ENCODE measurements at places on chromosomes 11 and 22.

DNA sequence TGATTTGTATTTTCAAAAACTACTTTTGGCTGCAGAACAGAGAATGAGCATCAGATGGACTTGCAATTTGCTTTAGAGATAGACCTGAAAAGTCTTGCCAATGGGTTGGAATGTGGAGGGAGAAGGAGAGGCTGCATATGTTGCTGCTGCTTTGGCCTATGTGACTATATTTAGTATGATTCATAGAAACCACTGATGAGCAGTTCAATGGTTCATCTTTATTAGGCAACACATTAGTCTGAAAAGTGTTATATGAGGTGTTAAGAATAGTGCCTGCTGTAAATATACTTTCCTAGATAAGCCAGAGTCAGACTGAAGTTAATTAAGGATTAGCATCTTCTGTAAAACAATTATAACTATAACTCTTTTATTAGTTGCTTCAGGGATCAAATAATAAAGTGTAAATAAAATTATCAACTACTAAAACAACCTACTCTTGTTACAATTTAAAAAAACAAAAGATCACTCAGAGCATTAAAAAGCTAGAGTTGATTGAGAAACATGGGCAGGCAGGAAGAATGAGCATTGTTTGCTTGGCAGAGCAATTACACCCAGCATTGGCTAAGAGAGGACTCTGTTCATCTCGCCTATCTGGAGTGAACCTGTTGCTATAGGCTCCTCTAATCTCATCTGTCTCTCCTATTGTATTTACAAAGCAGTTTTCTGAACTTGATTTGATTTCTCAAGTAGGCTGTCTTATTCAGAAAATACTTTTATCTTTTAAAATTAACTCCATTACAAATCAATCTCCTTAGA, 36.3 kb downstream of the HORMAD2 start:
- no peak for DNase-seq

DNA sequence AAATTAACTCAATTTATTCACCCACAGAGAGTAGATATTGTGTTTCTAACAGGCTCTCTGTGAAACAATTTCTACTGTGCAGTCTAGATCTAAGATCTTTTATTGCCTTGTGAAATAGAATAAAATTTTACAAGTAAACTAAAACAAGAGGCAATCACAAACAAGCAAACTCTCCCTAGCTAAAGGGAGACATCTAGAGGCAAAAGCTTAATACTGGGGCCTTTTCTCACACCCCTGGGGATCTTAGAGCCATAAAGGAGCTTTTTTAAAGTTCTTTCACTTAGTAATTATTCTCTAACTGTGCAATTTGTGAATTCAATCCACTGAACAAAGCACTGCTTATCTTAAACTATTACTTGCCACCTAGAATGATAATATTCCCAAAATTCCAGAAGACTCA, 19.7 kb downstream of the ALG9 start:
- no peak for DNase-seq

DNA sequence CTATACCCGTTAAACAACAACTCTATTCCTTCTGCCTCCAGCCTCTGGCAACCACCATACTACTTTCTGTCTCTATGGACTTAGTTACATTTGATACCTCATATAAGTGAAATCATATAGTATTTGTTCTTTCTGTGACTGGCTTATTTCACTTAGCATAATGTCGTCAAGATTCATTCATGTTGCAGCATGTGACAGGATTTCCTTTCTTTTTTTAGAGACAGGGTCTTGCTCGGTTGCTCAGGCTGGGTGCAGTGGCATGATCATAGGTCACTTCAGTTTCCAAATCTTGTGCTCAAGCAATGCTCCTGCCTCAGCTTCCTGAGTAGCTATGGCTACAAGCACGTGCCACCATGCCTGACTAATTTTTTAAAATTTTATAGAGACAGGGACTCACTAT, 29.4 kb upstream of the SORL1 start:
- no peak for DNase-seq

DNA sequence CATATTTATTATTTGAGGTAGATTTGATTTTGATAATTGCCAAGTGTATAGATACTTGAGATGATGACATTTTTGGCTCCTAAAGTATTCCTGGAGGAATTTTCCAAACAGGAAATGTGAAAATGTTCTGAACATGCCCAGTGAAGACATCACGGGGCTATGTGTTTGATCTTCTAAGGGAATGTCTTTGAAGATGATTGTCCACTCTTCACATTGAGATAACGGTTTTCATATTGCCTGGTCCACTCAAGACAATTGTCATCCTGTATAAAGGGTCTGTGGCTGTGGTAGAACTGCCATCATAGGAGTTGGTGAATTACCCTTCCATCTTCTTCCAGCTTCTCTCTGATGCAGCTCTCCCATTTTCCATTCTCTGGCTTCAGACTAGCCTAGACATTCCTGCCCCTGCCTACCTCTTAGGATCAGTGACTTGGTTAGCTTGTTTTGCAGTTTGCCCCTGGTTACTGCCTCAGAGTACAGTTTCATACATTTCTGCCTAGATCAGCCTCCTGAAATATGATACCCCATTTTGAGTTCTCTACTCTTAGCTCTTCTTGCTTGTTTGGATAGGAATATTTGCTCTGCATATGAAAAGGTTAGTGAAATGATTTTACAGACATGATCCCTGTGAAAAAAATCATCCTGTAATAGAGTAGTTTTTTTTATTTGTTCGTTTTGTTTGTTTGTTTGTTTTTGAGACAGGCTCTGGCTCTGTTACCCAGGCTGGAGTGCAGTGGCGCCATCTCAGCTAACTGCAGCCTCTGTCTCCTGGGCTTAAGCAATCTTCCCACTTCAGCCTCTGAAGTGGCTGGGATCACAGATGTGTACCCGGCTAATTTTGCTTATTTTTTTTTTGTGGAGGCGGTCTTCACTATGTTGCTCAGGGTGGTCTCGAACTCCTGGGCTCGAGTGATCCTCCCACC, 111.4 kb upstream of the SORL1-AS1 start:
- DNase-seq = no peak

DNA sequence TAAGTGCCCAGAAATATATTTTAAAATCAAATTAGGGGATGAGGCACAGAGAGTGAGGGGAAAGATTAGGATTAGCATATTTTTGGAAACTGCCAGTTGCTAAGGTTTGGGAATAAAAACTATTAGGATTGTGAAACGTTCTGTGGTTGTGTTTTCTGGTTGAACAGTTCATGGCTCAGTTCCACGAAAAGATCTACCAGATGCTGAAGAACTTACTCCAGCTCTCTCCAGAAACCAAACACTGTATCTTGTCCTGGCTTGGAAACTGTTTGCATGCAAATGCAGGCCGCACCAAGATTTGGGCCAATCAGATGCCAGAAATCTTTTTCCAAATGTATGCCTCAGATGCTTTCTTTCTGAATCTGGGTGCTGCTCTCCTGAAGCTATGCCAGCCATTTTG, 15.3 kb downstream of the UBE4A start:
- no peak for DNase-seq

DNA sequence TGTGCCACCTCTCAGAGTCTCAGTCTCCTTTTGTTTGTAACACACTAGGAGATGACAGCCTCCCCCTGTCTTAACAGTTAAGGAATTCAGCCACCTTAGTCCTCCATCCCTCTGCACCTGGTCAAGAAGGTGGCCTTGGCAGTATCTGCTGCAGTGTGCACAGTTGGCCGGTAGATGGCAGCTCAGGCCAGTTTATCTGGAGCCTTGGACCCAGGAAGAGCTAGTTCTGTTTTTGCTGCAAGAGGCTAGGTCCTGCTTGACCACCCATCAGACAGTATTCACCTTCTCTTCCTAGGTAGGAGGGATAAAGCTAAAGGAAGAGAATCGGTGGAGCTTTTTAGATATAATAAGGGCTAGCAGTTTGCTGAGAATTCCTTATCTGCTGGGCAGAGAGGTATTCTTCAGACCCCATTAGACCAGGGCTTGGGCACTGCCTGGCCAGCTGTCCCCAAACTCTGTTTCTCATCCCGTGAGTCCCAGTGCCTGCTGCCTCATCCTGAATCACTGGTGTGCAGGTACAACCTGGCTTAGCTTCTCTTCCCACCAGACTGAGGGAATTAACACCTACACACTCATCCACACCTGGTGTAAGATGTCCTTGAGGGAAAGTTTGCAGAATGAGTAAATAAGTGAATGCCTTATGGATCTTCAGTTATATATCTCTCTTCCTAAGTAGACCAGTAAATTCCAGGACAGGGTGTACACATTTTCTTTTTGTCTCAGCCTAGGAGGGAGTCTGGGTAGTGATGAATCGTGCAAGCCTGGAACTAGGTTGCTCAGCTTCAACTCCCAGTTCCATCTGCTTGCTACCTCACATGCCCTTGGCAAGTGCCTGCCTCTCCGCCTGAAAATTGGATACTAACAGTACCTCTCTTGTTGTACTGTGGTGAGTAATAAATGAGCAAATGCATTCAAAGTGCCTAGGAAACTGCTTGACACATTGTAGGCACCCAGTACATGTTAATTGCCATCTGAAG, 70.8 kb upstream of the NARS2 start:
- no peak for DNase-seq

DNA sequence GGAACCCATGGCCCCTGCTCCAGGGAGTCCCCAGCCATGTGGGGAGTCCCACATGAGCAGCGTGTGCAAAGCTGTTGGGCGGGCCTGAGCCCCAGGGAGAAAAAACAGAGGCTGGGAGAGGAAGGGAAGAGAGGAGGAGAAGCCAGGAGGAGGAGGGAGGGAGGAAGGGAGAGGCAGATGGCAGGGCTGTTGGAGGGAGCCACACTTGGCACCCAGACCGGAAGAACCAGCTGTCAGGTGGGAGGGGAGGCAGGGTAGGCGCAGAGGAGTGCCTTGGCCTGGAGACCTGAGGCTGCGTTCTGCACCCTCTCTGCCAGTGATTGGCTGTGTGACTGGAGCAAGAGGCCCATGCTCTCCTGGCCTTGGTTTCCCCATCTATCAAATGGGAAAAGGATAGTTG, 6.7 kb downstream of the SYNGR1 start:
- DNase-seq = no peak

DNA sequence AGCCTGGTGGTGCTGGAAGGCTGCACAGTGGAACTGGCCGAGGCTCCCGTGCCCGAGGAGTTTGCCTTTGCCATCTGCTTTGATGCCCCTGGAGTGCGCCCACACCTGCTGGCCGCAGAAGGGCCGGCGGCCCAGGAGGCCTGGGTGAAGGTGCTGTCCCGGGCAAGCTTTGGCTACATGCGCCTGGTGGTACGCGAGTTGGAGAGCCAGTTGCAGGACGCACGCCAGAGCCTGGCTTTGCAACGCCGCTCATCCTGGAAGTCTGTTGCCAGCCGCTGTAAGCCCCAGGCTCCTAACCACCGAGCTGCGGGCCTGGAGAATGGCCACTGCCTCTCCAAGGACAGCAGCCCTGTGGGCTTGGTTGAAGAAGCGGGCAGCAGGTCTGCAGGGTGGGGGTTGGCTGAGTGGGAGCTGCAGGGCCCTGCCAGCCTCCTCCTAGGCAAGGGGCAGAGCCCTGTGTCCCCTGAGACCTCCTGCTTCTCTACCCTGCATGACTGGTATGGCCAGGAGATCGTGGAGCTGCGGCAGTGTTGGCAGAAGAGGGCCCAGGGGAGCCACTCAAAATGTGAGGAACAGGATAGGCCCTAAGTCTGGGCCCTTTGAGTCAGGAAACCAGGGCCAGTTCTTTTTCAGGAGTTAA, 1.9 kb upstream of the SMDT1 start:
- DNase-seq = no peak

DNA sequence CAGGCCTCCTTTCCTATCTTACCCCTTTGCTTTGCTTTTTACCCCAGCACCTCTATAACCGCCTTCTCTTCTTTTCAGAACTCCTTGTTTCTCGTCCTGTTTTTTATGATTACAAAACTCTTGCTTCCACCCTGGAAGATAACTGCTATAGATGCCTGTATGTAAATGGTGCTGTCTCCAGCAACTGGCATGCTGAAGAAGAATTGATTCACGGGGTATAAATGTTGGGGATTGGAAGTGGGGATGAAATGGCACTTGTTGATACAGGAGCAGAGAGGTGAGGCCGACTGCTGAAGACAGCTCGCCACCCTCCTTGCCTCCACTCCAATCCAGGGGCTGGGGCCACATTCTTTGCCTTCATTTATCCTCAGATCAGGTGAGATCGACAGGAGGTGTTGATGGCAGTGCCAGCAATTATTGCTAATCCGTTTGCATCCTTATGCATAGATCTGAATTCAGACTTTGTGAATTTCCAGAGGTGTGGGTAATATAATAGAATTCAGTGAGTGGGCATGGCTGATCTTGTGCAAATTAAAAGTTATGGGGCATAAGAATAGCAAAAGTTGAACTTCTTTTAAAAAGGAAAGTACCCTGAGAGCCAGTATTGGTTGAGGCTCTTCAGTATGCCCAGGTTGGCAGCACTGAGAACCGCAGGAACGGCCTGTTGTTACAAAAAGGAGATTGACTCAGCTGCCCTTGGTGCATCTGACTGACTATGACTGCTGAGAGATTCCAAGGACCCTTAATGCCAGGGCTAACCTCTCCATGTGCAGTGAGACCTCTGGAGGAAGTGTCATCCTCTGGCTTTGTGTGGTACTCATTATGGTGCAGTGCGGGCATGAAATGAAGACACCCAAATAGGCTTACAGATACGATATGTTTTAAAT, 5.3 kb downstream of the NEAT1 start:
- DNase-seq = no peak

- no peak for DNase-seq
Observed at GRCh38 chr22:30357236-30357570, 396 bp downstream of the CCDC157 start.

- DNase-seq = no peak
Observed at GRCh38 chr22:33831651-33832050, 88.6 kb downstream of the LARGE1 start.

GRCh38 chr11:35487532-35488078, 37.8 kb downstream of the PAMR1 start:
- no peak for DNase-seq

GRCh38 chr11:2173150-2173693, 1.6 kb upstream of the TH start:
- no peak for DNase-seq

GRCh38 chr11:78160557-78160956, 21.1 kb upstream of the ALG8 start:
- no peak for DNase-seq

DNA sequence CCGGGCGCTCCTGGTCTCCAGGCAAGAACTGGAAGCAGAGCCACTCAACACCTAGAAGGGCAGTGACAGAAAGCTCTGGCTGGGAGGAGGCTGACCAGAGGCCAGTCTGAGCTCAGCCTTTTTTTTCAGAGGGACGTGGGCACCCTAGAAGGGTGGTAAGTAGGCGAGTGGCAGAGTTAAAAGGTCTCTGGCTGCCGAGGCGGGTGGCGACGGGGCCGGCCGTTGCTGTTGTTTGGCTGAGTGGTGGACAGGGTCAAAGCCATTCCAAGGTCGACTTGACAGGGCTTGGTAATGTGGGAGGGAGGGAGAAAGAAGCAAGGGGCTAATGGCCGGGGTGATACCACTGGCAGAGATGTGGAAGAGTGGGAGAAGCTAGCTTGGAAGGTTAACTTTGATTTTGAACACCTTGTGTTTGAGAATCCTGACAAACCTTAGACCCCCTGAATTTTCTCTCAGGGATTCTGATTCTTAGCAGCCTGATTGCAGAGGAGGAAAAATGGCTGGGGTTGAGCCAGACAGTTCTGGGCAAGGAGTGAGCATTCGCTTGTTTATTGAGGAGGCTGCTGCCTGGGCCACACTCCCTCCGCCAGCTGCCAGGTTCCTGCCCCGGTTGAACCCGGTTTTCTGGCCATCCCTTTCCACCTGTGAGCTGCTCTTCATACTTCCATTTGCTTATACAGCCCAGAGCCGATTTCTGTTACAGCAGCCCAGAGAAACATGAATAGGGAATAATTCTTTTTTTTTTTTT, 868 bp upstream of the SYCE3 start:
- DNase-seq = no peak

GRCh38 chr11:78363024-78363619, 54.5 kb downstream of the GAB2 start:
- DNase-seq = no peak

GRCh38 chr22:20953342-20953608, 13.8 kb upstream of the AIFM3 start:
- DNase-seq = no peak

GRCh38 chr11:66077927-66078326, 7.9 kb downstream of the PACS1 start:
- no peak for DNase-seq
